CD4-positive, alpha-beta T cell treated with Interleukin-17A for 1 hour (primary cell): ENCODE measurements at places on chromosomes 13 and 19.

DNA sequence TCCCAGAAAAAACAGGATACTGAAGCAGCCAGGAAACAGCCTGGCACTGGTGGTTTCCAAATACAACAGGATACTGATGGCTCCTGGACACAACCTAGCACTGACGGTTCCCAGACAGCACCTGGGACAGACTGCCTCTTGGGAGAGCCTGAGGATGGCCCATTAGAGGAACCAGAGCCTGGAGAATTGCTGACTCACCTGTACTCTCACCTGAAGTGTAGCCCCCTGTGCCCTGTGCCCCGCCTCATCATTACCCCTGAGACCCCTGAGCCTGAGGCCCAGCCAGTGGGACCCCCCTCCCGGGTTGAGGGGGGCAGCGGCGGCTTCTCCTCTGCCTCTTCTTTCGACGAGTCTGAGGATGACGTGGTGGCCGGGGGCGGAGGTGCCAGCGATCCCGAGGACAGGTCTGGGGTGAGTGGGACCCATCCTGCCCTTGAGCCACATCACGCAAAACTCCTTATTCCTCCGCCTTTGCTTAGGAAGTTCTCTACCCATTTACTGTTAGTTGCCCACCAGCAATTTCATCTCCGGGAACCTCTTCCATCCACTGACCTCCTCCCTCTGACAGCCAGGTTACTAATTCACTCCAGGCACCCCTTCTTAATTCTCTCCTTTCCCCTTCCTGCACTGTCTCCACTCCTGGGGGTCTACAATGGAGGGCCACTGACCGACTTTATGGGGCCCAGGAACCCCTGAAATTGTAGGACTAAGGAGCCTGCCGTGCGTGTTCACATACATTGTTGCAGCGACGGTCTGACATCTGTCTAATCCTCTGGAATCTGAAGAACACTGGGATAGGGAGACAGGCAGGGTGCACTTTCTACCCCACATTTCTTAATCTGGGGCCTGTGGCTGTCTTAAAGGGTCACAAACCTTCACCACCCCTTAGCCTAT is 1.2 kb downstream of the ITPKC start:
- DNase-seq: no peak

GRCh38 chr13:82747958-82748357 is 1134.3 kb downstream of the SLITRK1 start:
- no peak for DNase-seq

- no peak for DNase-seq
Measured at GRCh38 chr13:110907951-110908898, 6.6 kb downstream of the ANKRD10 start.

DNA sequence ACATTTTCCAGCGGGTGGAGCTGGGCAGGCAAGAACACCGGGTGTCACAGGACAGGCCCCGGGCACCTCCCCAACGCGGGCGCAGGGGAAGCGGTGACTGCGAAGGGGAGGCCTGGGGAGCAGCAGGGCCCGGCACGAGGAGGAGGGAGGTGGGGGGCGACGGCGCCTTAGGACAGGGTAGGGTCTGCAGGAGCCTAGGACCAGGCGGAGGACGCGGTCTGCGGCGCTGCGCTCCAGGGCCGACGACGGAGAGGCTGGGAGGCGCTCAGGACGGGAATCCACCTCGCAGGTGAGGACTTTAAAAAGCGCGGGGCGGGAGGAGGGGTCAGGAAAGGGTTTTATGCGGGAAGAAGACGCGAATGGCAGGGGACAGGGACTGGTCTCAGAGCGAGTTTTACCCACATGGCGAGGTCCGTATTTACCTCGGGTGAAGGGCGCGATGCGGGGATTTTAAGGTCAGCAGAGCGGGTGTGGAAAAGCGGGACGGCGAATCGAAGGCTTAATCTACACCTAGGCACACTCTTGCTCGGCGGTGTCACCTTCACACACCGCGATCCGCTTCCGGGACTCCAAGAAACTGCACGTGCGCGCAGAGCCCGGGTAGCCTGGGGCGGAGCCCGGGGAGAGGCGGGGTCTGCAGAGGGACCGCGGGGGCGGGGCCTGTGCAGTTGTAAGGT is 13.5 kb downstream of the ERVV-2 start:
- DNase-seq: no peak

- DNase-seq: no peak
Measured at GRCh38 chr19:18869781-18870530, 26.0 kb downstream of the CERS1 start.

DNA sequence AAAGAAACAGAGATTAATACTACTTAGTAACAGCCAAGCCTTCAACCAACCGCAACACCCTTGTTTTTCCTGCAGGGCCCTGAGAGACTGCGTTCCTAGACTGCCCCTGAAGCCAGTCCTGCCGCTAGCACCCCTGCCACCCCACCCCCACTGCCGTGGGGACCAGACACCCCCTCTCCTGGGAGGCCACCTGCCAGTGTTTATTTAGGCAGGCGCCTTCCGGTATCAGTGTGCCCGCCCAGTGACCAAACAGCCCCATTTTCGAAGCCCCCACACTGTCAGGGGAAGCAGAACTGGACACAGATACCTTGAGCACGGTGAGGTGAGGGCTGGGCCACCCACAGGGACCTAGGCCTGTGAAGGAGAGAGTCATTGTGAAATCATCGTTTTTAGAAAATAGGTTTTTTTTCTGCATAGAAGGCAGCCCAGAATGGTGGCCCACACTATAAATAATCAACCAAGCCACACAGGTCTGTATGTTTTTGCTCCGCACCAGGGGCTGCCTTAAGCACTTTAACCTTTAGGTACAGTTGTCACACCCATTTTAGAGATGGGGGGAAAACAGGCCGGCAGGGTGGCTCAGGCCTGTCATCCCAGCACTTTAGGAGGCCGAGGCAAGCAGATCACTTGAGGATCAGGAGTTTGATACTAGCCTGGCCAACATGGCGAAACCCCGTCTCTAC is 3.5 kb upstream of the TLE5 start:
- DNase-seq: no peak

DNA sequence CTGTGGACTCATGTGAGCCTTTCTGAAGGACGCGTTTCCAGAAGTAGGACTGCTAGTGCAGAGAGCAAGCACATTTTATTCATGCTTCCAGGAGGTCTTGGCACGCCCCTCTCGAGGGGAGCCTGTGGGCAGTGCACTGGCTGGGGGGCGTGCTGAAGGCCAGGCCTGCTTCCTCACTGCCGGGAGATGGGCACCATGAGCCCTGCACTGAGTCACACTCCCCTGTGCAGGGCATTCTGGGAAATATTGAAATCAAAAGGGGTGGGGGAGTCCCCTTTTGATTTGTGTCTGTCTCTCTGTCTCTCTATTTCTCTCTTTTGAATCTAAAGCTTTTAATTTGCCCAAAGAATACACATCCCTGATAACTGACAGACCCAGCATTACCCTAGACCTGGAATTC is 34.0 kb downstream of the DPF1 start:
- DNase-seq: no peak

DNA sequence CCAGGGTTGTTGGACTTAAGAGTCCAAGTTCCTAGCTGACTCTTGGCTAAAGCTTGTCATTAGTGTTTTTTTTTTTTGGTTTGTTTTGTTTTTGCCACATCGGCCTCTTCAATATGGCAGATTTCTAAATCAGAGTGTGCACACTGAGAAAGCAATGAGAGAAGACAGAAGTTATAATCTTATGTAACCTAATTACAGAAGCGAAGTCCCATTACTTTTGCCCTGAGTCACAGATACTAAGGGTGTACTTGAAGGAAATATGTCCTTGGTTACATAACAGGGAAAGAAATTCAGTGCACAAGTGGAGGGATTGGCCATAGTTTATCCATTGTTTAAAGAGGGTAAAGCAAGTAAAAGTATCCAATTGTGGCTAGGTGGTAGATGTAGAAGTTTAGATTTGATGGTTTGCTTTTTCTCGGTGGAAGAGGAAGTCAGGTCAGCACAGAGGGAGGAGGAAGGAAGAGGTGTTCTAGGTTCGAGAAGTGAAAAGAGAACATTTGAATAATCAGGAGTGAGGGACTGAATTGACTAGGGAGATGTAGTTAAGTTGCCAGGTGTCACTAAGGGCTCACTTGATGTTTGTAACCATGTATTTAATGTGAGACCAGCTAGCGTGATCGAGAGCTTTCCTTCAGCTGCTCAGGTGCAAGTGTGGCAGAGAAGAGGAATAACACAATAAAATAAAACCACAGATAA is 12.2 kb downstream of the GTF2F2 start:
- no peak for DNase-seq

DNA sequence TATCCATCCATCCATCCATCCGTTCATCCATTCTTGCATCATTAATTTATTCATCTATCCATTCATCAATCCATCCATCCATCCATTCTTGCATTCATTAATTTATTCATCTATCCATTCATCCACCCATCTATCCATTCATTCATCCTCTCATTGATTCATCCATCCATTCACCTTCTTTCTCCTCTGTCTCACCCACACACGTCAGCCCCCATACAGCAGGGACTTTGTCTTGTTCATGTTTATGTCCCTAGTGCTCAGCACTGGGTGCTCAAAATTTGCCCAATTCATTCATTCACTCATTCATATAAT is 683 bp upstream of the AP1M2 start:
- DNase-seq: no peak

DNA sequence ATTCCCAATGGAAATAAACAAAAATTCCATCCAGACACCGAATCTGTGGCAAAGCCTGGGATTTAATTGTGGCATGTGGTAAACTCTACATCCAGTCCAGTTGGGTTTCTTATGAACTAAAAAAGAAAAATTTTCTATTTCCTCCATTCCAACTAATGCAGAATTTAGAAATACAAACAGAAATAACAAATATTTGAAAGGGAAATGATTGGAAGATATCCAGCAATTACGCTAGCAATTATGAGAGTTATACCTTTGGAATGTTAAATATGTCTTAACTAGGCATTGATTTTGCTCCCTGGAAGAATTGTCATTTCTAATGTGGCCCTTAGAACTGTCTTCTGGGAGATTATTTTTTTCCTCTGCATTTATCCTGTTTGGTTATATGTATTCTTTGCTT is 421.4 kb upstream of the KLHL1 start:
- no peak for DNase-seq

DNA sequence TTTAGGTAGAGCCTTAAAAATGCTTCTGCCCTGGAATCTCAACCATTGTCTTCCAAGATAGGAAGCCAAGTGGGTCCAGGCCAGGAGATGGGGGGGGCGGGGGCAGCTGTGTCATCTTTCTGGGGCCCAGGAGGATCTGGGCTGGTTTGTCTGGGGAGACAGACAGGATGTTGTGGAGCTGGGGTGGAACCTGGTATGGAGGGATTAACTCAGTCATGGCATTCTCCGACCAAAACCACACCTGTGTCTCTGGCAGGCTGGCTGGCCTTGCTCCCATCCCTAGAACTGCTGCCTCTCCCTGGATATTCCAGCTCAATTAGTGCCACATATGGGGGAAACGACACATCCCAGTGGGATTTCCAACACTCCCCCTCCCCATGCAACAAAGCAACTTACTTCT is 2.7 kb upstream of the MAP2K7 start:
- DNase-seq: no peak

GRCh38 chr13:33224191-33224590 is 61.4 kb downstream of the STARD13 start:
- DNase-seq: no peak

DNA sequence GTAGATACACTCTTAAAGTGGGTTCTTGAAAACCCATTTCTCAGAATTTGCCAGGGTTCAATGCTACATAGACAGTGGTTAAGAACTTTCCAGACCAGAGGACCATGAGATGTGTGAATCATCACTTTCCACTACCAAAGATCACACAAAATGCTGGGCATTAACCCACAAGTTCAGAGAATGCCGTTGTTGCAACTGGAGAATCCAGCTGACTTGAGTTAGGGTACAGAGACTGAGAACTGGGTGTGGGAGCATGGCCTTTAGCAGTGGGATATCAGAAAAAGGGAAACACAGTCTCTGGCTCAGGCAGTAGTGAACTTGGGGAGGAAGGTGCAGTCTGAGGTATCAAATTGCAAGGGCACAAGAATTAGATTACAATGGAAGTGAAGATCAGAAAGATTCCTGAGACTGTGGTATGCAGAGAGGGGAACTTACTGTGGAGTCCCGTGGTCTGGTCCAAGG is 51.5 kb upstream of the WDFY2 start:
- DNase-seq: no peak

- no peak for DNase-seq
Measured at GRCh38 chr19:8489561-8490394, 12.7 kb downstream of the PRAM1 start.

DNA sequence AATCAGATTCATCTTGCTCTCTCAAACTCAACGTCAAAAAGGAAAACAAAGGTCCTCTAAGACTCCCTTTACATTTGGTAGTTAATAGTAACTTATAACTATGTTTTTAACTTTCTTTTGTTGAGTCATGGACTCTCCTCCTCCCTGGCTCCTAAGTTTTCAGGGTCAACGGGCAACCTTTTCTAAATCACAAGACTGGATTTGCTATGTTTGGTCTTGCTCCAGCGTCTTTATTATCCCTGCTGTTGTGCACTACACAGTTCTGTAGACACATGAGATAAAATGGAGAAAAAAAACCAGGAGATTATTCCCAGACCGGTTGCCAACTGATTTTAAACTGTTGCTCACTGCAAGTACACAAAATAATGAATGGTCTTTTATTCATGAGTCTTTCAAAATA is 1.9 kb upstream of the ITM2B start:
- no peak for DNase-seq

DNA sequence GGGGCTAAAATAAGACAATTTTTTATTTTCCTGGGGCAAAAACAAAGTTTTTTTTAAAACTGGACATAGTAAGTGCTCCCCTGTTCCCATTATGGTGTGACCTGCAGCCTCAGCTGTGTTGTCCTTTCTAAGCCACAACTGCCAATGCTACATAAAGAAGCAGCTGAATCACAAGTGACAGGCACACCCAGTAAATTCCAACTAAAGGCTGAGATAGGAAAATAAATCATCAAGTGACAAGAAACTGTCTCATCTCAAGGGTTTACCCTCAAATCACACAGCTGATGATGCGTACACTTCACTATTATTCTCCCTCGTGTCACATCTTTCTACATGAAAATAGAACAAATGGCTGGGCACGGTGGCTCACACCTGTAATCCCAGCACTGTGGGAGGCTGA is 28.7 kb downstream of the STK24 start:
- DNase-seq: no peak

- DNase-seq: no peak
Measured at GRCh38 chr13:113609616-113610015, 25.1 kb downstream of the TFDP1 start.

- no peak for DNase-seq
Measured at GRCh38 chr19:24054044-24054935, 32.7 kb upstream of the ZNF254 start.

- DNase-seq: no peak
Measured at GRCh38 chr13:94800423-94800822, 88.1 kb upstream of the SOX21 start.

- DNase-seq: no peak
Measured at GRCh38 chr19:52981329-52981728, 18.6 kb upstream of the ZNF816 start.

GRCh38 chr13:107200491-107200890 is 632.6 kb upstream of the ARGLU1 start:
- no peak for DNase-seq

- no peak for DNase-seq
Measured at GRCh38 chr13:102392481-102393209, 9.2 kb downstream of the FGF14 start.
